Left lobe of liver (tissue), 2 donors: ENCODE measurements at places on chromosomes 1 and 21. TPM values are rescaled to one million over a fixed set of nuclear protein-coding genes. Genes with fewer than 3 reads are reported as not detected.

- no peak for DNase-seq
These were observed 134.9 kb upstream of the IPO9 start for GRCh38 chr1:201693890-201694607.

- no peak for DNase-seq
These were observed 130.5 kb downstream of the DISC1 start for GRCh38 chr1:231757101-231757404.

GRCh38 chr21:36990508-36991205, 15.8 kb upstream of the RIPPLY3 start:
- no peak for DNase-seq

GRCh38 chr1:180751921-180752320, 120.1 kb downstream of the XPR1 start:
- no peak for DNase-seq

GRCh38 chr1:94382201-94382600, 36.0 kb upstream of the ABCD3 start:
- peak; percentile 77 for DNase-seq

DNA sequence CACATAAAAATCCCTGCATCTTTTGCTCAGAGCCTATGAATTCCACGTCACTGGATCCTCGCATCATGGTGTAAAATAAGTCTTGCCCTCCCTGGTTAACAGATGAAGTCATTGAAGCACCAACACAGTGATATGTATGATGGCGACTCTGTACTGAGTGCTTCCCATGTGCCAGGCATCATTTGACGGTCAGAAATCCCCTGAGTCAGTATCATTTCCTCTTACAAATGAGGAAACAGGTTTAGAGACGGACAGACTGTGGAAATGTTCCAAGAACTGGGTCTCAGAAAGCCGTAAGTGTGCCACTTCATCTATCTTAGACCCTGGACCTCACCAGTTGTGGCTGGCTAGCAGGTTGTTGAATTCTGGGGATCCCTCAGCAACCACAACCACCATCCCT, 5.1 kb upstream of the OLFML2B start:
- no peak for DNase-seq

DNA sequence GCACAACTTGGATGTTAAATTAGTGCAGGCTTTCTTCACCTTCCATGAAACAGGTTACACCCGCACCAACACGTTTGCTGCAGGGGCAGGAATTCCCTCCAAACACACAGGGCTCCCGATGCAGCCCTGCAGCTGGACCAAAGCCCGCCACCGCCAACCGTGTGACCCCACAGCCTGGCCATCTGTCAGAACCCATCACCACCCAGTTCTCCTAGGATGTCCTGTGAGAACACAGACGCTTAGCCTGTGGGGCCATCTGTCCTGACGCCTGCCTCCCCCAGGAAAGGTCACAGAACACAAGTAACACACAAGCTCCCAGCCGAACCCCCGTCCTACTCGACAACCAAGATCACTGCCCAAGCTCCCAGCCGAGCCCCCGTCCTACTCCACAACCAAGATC, 108.1 kb downstream of the NPHP4 start:
- DNase-seq = no peak

GRCh38 chr1:88730132-88730675, 46.1 kb downstream of the PKN2 start:
- no peak for DNase-seq

GRCh38 chr1:237170149-237170548, 128.2 kb downstream of the RYR2 start:
- DNase-seq = no peak

- DNase-seq = no peak
These were observed 21.7 kb downstream of the LRRC8B start for GRCh38 chr1:89546082-89546889.

- peak; percentile 78 for DNase-seq
These were observed 34.6 kb downstream of the TGFBR3 start for GRCh38 chr1:91851130-91852010.

LEFTY2 gene
- total RNA-seq = not detected

CYP4A11 gene
- 501 TPM for total RNA-seq

CTNNBIP1 gene
- 24.2 TPM for total RNA-seq

SPRR4 gene
- not detected for total RNA-seq

AIM2 gene
- 0.23 TPM for total RNA-seq

AMY2A gene
- total RNA-seq = 0.60 TPM

KISS1 gene
- 0.63 TPM for total RNA-seq
